Stimulated activated CD8-positive, alpha-beta memory T cell treated with anti-CD3 and anti-CD28 coated beads, Interleukin-12 subunit alpha, Interleukin-12 subunit beta, amount 100 ng/mL, for 4 hours (primary cell): ENCODE measurements at places on chromosomes 1 and 21.

GRCh38 chr1:223531742-223532341 is 133.7 kb downstream of the CAPN8 start:
- DNase-seq: no peak

- no peak for DNase-seq
Observed at GRCh38 chr1:55926906-55927471, 652.4 kb downstream of the PLPP3 start.

- DNase-seq: no peak
Observed at GRCh38 chr1:40362699-40363098, 10.8 kb upstream of the SMAP2 start.

DNA sequence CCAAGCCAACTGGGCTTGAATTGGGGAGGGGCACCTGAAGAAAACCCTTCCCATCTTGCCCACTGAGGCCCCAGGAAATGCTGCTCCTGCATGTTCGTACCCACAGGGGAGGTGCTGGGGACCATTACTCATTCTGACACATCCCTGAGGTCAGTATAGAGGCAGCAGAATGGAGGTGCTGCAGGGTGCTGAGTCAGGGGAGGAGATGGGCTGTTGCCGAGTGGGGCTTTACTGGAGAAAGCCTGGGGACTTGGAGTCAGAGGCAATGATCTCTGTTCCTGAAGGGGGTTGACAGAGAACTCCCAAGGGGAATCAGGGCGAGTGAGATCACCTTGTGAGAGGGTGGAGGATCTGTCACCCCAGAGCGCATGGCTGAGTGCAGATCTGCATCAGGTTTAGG is 40.2 kb upstream of the KCNA10 start:
- no peak for DNase-seq

DNA sequence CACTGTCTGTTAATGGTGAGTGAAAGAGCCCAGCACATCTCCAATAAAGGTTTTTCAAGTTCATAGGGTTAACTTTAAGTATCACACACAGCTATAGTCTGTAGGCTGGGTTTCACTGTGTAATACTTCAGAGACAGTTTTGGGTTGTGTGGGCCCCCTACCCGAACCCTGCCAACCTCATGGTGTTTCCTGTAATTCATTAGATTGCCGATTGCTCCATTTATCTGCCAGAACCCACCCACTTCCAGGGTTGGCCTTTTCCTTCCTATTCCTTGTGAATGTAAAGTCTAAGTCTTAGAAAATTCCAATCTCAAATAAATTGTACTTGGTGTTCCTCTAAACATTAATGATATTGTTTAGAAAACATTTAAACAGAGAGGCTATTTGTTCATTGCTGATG is 43.6 kb downstream of the CTTNBP2NL start:
- DNase-seq: no peak

DNA sequence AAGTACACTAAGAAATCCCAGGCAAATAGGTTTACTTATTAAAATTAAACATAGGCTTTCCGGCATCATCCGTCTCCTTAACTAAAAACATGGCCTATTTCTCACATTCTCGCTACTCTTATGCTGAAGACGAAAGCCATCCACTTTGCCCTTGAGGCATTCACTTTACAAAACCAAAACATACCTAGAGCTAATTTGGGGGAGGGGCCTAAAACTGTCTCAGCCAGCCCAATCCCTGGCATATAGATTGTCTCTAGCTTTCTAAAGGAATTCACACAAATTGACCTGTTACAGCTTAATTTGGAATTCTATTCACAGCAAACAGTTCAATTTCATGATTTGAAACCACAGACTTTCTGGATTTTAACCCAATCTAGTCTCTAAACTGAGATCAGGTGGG is 34.8 kb downstream of the SLC35D1 start:
- no peak for DNase-seq

DNA sequence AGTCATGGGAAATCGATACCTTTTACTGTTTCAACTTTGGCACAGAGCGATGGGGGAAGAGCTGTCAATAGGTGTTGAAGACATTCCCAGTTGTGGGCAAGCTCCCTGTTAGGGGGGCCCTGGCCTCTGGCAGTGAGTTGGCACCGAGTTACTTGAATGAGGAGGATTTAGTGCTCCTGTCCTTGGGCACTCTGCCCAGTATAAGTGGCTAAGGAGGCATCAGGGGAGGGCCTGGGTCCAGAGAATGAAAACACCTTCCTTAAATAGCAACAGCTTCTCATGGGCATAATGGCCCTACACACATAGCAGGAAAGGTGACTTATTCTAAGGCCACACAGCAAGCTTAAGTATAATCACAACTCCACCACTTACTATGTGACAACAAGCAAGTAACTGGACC is 664.4 kb downstream of the PTPRU start:
- no peak for DNase-seq

DNA sequence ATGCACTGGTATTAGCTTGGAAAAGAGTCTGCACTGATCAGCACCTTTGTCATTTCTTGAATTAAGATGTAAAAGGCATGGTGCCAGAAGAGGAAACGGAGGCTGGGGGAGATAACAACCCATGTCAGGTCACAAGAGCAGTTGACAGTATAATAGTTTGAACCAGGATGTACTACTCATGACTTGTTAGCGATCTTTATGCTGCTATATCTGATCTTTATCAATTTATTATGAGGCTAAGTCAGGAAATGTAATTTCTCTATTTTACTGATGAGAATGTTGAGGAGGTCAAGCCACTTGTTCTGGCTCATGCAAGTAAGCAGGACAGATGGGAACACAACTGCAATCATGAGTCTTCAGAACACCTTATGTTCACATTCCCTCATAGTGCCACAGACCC is 41.4 kb downstream of the RGS5 start:
- no peak for DNase-seq

DNA sequence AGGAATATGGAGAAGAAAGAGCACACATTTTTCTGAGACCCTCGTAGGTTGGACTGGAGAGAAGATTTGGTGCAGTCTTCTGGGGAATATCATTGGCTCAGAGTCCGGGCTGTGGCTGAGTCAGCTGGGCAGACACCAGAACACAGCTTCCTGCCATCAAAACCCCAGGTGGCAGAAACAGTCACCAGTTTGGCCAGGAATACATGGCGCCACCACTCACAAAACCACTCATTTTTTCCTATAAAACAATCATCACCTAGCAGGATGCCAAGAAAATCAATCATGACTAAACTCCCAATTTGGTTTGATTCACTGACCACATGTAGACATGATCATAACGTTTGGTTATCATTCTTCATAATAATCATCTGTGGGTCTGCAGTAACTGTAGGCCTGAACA is 178.1 kb upstream of the PBX1 start:
- no peak for DNase-seq

DNA sequence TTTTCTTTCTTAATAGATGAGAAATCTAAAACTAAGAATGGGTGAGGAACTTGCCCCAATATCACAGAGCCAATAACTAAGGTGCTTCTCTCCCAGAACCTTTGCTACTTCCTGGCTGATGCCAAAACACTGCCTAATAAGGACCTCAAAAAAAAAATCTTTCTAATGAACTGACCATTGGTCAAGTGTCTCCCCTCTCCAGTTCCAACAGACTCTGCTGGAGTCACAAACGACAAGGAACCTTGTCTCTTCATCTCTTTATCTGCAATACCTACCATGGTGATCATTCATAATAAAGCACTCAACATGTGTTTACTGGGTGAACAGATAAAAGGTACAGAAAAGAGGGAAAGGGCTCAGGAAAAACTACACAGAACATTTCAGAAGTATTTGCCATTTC is 197.4 kb downstream of the LTN1 start:
- DNase-seq: no peak

DNA sequence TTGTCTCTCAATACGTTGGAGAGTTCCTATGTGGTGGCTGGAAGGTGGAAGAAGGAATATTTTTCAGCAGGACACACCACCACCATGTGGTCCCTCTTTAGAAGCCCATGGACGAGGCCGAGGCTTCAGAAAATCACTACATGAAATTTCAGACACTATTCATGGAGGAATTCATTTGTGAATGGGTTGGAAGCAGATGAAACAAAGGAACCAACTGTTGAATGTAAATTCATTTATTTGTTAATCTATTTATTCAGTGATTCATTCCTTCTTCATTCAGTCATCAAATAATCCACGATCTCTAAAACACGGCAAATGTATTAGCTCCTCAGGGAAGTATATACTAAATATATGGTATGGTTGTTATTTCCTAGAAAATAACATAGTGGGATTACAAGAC is 12.2 kb downstream of the SLC35F3 start:
- DNase-seq: no peak

- DNase-seq: no peak
Observed at GRCh38 chr1:156337888-156338179, 258 bp downstream of the CCT3 start.

GRCh38 chr1:174949061-174949460 is 50.7 kb upstream of the CACYBP start:
- no peak for DNase-seq

DNA sequence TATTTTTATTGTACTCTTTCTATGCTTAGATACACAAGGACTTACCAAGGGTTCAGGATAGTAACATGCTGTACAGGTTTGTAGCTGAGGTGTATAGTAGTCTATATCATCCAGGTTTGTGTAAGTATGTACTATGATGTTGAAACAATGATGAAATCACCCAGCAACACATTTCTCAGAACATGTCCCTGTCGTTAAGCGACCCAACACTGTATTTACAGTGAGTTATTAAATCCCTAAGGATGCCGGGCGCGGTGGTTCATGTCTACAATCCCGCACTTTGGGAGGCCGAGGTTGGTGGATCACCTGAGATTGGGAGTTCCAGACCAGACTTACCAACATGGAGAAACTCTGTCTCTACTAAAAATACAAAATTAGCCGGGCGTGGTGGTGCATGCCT is 21.6 kb upstream of the RCOR3 start:
- no peak for DNase-seq

DNA sequence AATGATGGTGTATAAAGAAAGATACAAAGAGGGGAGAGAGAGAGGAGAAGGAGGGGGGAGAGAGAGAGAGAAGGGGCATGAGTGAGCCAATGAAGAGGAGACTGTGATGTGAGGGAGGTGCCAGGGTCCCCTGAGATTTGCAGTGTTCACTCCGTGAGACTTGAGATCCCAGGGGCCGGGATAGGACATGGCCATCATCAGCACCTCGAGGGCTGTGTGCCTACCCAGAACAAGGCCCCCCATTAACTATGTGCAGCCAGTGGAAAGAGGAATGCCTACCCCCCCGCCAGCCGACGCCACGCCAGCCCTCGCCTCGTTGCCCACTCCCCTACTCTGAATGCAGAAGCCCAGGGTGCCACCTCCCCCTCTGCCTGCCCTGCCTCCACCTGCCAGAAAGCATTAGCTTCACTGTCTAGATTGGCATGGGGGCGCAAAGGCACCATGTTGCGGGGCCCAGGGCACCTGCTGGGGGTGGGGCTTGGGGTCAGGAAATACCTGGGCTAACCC is 14.8 kb downstream of the LGR6 start:
- no peak for DNase-seq

DNA sequence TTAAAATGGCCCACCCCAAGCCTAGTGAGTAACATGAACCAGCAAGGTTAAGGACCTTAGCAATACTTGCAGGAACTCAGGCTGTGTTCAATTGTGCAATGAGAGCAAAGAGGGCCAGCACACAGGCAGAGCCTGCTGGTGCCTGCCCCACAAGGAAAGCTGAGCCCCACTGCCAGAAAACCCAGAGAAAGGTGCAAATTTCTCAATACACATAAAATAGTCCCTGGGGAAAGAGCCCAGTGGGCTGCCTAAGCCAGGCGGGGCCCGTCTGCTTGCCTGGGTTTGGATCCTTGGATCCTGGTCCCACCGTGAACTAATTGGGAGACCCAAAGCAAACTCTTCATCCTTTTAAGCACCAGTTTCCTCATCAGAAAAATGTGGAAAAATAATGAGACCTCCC is 128.5 kb upstream of the CACNA1E start:
- no peak for DNase-seq

DNA sequence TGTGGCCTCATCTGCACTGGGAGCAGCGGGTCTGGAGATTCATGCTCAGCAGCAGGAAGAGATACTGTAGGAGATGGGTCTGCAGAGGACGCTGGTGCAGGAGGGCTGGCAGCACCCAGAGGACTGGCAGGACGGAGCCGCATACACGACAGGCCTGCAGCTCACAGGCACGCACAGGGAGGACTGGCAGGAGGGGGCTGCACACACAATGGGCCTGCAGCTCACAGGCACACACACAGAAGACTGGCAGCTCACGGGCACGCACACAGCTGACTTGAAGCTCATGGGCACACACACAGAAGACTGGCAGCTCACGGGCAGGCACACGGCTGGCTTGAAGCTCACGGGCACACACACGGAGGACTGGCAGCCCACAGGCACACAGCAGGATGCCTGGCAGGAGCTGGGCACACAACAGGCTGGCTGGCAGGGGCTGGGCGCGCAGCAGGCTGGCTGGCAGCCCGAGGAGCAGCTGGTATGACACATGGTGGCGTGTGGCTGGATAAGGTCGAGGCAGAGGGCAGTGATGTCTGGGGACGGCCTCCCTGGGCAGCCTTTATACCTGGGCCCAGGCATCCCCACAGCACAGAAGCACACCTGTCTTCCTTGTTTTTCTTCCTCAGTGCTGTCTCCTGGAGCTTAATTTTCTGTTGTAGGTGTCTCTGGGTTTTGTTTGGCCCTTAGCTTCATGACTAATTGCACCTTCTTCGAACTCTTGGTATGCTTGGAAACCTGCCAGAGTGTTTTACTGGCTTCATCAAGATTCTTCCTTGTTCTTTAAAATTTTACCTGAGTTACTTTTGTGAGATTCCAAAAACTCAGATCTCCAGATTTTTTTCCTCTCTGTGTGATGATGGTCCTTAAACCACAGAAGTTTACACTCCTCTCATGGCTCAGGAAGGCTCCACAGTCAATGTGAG is at the start of gene KRTAP12-2:
Gene KRTAP12-2, minus strand, starts transcription at position 527 of the 920 bp plus-strand sequence. Its CDS starts 41 bp downstream, at position 486.
- no peak for DNase-seq

- no peak for DNase-seq
Observed at GRCh38 chr1:235820061-235820460, 46.6 kb downstream of the LYST start.

GRCh38 chr21:15097580-15097979 is 32.8 kb upstream of the NRIP1 start:
- no peak for DNase-seq

DNA sequence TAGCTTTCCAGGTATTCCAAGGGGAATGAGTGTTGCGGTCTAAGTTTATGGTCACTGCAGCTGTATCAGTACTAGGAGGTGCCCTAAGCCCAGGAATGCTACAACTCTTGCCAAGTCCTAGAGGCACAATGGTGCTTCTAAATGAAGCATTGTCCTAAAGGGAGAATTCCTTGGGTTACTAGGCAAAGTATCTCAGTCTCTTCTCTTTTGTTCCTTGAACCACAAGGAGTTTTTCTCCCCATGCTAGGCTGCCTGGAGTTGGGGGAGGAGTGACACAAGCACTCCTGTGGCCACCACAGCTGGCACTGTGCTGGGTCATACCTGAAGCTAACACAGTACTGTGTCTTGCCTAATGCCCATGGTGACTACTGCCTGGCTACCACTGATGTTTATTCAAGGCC is 50.7 kb downstream of the KMO start:
- no peak for DNase-seq

- no peak for DNase-seq
Observed at GRCh38 chr1:98556521-98557158, 104.9 kb upstream of the SNX7 start.

GRCh38 chr21:31220575-31220974 is 123.5 kb downstream of the TIAM1 start:
- DNase-seq: no peak
